ENCODE measurements at places on chromosomes 3 and 15.

GRCh38 chr3:28077572-28077971 is 163.8 kb upstream of the CMC1 start:
- DNase-seq, result peak; percentile 1

GRCh38 chr3:172708921-172709773 is 1.7 kb downstream of the NCEH1 start:
- DNase-seq, result no peak

GRCh38 chr15:99909592-99910295 is 176.5 kb upstream of the LYSMD4 start:
- no peak for DNase-seq

DNA sequence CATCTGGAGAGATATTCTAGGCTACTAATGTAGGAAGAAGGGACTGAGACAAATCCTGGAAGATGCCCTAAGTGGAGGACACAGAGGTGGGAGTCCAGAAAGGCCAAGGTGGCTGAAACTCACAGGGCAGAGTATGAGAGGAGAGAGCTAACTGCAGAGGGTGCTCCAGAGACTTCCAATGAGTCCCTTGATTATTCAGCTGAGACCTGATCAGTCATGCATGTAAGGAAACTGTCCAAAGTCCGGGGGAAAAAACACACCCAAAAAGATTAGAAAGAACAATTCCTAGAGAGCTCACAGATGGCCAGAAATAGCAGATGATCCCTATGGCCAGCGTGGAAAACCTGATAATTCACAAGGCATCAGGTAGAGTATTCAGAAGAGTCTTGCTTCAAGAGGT is 18.7 kb upstream of the FOXP1 start:
- DNase-seq, result no peak

- no peak for DNase-seq
Measured at GRCh38 chr15:68666120-68666811, 87.5 kb downstream of the CORO2B start.

- no peak for DNase-seq
Measured at GRCh38 chr3:150958683-150959082, 13.8 kb downstream of the CLRN1 start.

GRCh38 chr15:26050984-26051383 is 187.9 kb upstream of the ATP10A start:
- DNase-seq, result no peak

- no peak for DNase-seq
Measured at GRCh38 chr3:54793171-54793570, 134.7 kb downstream of the LRTM1 start.

- DNase-seq, result no peak
Measured at GRCh38 chr3:152245498-152246170, 23.1 kb upstream of the MBNL1 start.

DNA sequence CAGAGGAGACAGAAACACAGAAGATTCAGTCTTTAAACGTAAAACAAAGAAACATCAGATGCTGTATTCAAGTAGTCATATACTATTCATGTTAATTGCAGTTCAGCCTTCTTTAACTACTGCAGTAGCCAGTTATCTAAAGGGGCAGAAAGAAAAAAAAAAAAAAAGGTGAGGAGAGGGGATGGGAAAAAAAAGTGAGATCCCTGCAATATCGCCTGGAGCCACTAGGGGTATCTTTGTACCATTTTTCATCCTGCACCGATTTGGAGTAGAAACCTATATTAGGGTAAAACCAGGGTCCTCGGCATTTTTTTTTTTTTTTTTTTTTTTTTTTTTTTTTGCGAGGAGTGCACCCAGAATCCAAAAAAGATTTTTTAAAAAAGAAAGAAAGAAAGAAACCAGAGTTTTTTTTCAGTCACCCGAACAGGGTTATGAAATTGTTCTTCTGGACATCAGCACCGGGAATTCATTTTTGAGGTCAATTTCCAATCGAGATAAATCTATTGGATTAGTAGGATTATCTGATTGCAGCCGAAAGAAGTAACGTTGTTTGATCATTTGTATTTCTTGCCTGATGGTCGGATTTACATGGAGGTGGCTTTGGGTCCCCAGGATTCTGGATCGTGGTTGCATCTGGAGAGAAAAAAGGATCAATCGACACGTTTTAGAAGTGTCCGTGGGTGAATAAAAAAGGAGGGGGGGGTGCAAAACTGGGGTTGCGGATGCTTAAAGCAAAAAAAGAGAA is 186.7 kb downstream of the NLGN1 start:
- peak; percentile 70 for DNase-seq
